Liver (tissue), 10 donors: ENCODE measurements at places on chromosomes 3 and 15. TPM values are rescaled to one million over a fixed set of nuclear protein-coding genes. Genes with fewer than 3 reads are reported as not detected.

The SEC11A gene
- 72.9 TPM for total RNA-seq

The MCTP2 gene
- total RNA-seq = 6.3 TPM

The HIGD2B gene
- not detected for total RNA-seq

The SYNPR gene
- total RNA-seq = not detected

The FGD5 gene
- 2.8 TPM for total RNA-seq

The HEXA gene
- total RNA-seq = 38.1 TPM

The ACAN gene
- 0.05 TPM for total RNA-seq

The GPR149 gene
- total RNA-seq = not detected

- no peaks in the 10 kb centered on the region for H3K27me3 ChIP-seq
- H3K36me3 ChIP-seq = peaks cover 2% of the 10 kb centered on the region
- H3K4me3 ChIP-seq = no peak overlapping the region
These were observed 67.7 kb downstream of the RARB start for GRCh38 chr3:25495726-25496253.

GRCh38 chr3:112956351-112956750, 18.6 kb downstream of the CD200R1 start:
- H3K36me3 ChIP-seq = no peaks in the 10 kb centered on the region
- no peak overlapping the region for H3K27ac ChIP-seq
- peaks cover 3% of the 10 kb centered on the region for H3K27me3 ChIP-seq
- no peaks in the 10 kb centered on the region for H3K4me1 ChIP-seq
- H3K4me3 ChIP-seq = no peak overlapping the region
- no peak for DNase-seq

GRCh38 chr3:81490541-81491288, 270.7 kb downstream of the GBE1 start:
- H3K27me3 ChIP-seq = no peaks in the 10 kb centered on the region
- DNase-seq = peak; percentile 77
- H3K4me1 ChIP-seq = peaks cover 5% of the 10 kb centered on the region
- H3K27ac ChIP-seq = no peak overlapping the region

DNA sequence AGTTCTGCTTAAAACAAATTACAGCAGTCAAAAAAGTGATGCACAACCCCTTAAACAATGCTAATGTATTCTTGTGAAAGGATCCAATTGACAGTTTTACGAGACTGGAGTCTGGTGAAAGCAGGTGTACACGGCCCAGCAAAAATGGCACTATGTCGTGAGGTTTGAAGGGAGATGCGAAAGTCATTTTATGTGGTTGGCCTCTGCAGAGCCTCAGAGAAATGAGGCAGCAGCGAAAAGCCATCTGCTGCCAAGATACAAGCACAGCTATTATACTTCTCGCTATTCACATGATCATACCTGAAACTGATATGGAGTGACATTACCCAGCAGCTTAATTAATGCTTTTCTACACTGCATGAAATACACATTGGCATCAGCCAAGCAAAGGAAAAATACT, 36.4 kb downstream of the MECOM start:
- H3K36me3 ChIP-seq = no peaks in the 10 kb centered on the region
- no peaks in the 10 kb centered on the region for H3K4me1 ChIP-seq
- no peak overlapping the region for H3K4me3 ChIP-seq
- H3K27me3 ChIP-seq = no peaks in the 10 kb centered on the region
- DNase-seq = no peak

DNA sequence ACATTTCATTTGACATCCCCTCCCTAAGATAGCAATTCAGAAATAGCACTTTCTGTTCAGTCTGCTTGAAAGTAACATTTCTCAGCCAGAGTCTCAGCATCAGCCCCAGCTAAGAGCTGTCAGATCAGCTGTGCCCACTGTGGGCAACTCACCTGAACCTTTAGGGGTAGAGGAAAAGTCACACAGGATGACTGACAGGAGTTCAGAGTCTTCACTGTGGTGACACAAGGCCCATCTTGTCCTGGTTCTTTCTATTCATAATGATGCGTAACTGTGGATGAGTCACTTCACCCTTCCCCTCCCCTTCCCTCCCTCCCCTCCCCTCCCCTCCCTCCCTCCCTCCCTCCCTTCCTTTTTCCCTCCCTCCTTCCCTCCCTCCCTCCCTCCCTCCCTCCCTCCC, 96.1 kb upstream of the RASGRP1 start:
- H3K27ac ChIP-seq = no peak overlapping the region
- H3K4me1 ChIP-seq = no peaks in the 10 kb centered on the region
- H3K36me3 ChIP-seq = no peaks in the 10 kb centered on the region
- H3K27me3 ChIP-seq = no peaks in the 10 kb centered on the region
- no peak for DNase-seq

- no peaks in the 10 kb centered on the region for H3K27me3 ChIP-seq
- no peak overlapping the region for H3K4me3 ChIP-seq
- no peaks in the 10 kb centered on the region for H3K36me3 ChIP-seq
- DNase-seq = no peak
- H3K27ac ChIP-seq = no peak overlapping the region
These were observed 263.9 kb upstream of the STT3B start for GRCh38 chr3:31268868-31269267.

DNA sequence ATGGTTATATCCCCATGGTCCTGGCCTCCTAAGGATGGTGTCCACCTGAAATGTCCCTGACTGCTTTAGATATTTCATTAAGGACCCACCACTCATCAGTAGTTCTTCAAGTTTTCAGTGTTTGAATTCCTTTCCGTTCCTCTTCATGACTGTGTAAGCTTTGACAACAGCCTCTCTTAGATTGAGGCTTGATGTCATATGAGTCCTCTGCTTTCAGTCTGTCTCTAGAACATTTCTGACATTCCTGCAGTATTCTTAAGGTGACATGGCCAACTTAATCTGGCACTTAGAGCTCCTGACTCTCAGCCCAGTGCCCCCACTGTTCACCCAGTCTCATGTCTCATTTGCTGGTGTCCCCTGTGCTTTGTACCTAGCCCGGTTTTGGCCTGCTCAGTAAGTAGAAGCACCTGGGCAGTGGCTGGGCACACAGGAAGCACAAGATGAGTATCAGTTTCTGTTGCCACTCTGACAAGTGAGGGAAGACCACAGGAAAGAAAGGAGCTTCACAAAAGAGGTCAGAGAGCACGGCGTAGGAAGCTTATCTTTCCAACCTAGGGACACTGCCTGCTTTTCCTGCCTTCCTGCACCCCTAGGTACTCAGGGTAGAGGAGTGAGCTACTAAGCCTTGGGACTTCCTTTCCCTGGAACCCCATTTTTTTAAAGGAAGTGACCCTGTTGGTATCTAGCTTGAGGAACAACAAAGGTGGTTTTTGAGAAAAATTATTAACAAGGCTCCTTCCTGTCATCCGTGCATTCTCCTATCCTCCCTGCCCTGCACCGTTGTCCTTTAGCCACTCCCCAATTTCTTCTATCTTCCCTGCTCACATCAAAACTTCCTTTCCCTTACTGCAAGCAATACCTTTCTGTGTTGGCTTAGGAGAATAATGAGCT, 103.1 kb downstream of the KLHL25 start:
- DNase-seq = no peak
- H3K4me1 ChIP-seq = no peaks in the 10 kb centered on the region
- H3K27ac ChIP-seq = peak overlapping the region; percentile 69
- H3K4me3 ChIP-seq = no peak overlapping the region
- H3K36me3 ChIP-seq = peaks cover 24% of the 10 kb centered on the region
- no peaks in the 10 kb centered on the region for H3K27me3 ChIP-seq

GRCh38 chr3:67559029-67559605, 95.3 kb downstream of the SUCLG2 start:
- H3K27ac ChIP-seq = no peak overlapping the region
- DNase-seq = no peak
- no peaks in the 10 kb centered on the region for H3K36me3 ChIP-seq
- no peak overlapping the region for H3K4me3 ChIP-seq
- H3K27me3 ChIP-seq = no peaks in the 10 kb centered on the region

- H3K27ac ChIP-seq = no peak overlapping the region
- no peaks in the 10 kb centered on the region for H3K27me3 ChIP-seq
- no peak overlapping the region for H3K4me3 ChIP-seq
These were observed 280.7 kb upstream of the ARHGEF26 start for GRCh38 chr3:153840487-153840886.

GRCh38 chr3:24023197-24023596, 78.1 kb downstream of the NR1D2 start:
- H3K27ac ChIP-seq = no peak overlapping the region
- H3K27me3 ChIP-seq = no peaks in the 10 kb centered on the region
- no peaks in the 10 kb centered on the region for H3K4me1 ChIP-seq
- DNase-seq = no peak

GRCh38 chr3:191119415-191120295, 79.4 kb upstream of the OSTN start:
- H3K36me3 ChIP-seq = no peaks in the 10 kb centered on the region
- H3K4me3 ChIP-seq = no peak overlapping the region
- DNase-seq = no peak
- H3K27ac ChIP-seq = no peak overlapping the region

GRCh38 chr3:45966371-45966791, 23.1 kb downstream of the CXCR6 start:
- H3K4me1 ChIP-seq = no peaks in the 10 kb centered on the region
- no peaks in the 10 kb centered on the region for H3K27me3 ChIP-seq
- H3K27ac ChIP-seq = no peak overlapping the region
- H3K36me3 ChIP-seq = peaks cover 13% of the 10 kb centered on the region
- H3K4me3 ChIP-seq = no peak overlapping the region

DNA sequence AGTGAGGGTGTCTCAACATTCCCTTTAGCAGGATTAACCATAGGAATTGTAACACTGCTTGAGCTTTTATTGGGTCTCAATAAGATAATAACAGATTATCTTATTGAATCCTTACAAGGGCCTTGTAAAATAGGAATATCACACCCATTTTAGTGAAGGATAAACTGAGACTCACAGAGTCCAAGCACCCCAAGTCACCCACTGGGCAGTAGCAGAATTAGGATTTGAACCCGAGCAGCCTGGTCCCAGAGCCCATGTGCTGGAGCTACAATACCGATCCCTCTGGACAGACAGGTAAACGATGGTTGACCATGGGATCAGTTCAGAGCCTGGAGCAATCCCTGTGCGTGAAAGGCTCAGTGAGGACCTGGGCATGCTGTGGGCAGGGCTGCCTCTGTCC, 56.3 kb upstream of the MRPS22 start:
- H3K36me3 ChIP-seq = no peaks in the 10 kb centered on the region
- no peaks in the 10 kb centered on the region for H3K27me3 ChIP-seq
- H3K4me1 ChIP-seq = no peaks in the 10 kb centered on the region
- DNase-seq = no peak

DNA sequence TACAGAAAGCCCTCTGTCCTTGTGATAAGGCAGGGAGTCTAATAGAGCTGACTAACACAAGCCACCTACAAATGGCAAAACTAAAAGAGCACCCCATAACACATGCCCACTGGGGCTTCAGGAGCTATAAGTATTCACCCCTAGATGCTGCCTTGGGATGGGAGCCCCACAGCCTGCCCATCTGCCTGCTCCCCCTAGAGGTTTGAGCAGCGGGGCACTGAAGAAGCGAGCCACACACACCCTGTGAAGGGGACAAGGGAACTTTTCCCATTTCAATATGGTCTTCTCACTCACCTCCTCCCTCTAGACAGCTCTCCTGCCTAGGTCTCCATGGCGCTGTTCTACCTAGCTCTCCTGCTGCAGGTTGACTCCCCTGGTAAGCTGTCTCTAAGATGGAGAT, 261.0 kb downstream of the SHQ1 start:
- no peaks in the 10 kb centered on the region for H3K36me3 ChIP-seq
- peaks cover 23% of the 10 kb centered on the region for H3K4me1 ChIP-seq
- no peak for DNase-seq

- H3K4me1 ChIP-seq = no peaks in the 10 kb centered on the region
- H3K27me3 ChIP-seq = no peaks in the 10 kb centered on the region
- no peaks in the 10 kb centered on the region for H3K36me3 ChIP-seq
- no peak overlapping the region for H3K4me3 ChIP-seq
- no peak for DNase-seq
These were observed 101.1 kb upstream of the THRB start for GRCh38 chr3:24595796-24596195.

DNA sequence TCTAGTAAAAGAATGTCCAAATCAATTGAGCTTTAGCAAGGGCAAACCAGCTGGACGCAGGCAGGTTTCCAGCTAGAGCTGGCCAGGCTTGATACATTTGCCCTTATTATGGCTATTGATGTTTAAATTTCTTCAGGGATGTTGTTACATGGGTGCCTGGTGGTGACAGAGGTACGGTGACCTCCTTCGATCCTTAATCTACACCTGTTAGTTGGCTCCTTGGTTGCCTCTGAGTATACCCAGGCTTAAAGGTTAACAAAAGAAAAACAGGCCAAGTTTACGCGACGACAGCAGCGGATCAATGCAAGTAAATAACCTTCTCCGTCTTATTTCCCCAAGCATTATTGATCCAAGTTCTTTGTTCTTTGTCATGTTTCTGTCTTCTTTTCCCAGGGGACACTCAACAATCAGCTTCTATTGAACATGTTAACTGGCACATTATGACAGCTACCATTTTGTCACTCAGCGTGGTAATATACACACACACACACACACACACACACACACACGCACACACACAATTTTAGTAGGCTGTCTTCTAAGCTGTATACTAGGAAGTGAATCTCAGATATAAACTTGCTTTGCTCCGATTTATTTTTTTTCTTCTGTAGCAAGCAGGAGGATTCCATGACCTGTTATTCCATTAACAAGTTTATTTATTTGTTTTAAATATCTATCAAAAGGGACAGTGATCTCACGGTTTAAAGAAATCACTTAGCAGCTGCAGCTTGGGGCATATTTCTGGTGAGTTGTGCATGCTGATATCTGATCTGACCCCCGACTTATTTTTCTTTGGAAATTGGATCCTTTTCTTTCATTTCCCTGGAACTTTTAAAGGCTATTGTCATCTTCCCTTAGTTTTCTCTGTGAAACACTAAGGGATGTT, 844.7 kb downstream of the MCTP2 start:
- no peaks in the 10 kb centered on the region for H3K27me3 ChIP-seq
- H3K4me1 ChIP-seq = no peaks in the 10 kb centered on the region
- DNase-seq = no peak
- no peak overlapping the region for H3K27ac ChIP-seq
